ENCODE measurements at places on chromosomes 2 and 18. TPM values are rescaled to one million over a fixed set of nuclear protein-coding genes. Genes with fewer than 3 reads are reported as not detected.

Gene IL1F10
- total RNA-seq: not detected

Gene OR6B2
- total RNA-seq: not detected

Gene TEX44
- not detected for total RNA-seq

DNA sequence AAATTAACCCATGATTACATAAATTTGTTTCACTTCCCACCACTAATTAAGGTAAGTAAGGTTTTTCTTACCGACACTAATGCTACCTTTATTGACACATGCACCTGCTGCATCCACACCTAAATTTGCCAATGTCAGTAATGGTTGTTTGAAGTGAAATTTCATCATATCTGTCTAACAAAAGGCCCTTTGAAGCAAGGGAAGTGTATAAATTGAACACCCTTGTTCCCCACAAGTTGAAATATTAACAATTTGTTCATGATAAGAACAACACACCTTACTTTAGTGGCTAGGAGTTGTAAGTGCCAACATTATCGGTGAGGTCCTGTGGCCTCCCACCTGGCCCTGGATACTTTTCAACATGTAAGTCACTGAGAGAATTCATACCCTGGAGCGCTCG, 116.3 kb upstream of the CDCA7 start:
- DNase-seq: no peak

DNA sequence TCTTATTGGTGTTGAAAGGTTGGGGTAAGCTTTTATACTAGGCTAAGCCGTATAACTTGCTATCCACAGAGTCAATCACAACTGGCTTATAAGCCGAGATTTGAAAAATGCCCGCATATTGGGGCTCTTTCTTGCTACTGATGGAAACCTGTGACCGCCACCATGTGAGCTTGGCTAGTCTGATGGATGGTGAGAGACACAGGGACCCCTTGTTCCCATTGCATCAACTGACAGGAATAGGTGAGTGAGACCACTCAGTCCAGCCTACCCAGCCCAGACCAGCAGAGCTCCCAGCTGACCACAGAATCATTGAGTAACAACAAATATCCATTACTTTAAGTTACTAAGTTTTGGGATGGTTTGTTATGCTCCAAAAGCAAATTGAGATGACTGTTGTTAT, 676.4 kb upstream of the HS6ST1 start:
- no peak for DNase-seq

DNA sequence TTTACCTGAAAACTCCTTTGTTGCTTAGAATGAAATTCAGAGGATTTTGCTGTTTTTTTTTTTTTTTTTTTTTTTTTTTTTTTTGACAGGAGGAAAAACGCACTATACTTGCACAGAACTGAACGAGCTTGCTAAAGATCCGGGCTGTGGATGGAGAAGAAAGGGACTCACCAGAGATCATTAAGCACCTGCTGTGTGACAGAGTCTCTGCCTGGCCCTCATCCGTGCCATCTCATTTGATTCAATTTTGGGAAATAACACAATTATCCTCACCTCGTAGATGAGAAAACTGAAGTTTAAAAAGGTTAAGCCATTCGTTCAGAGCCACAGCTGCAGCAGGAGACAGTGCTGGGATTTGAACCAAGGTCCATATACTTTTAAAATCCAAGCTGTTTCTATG, 775.4 kb upstream of the ID2 start:
- no peak for DNase-seq

GRCh38 chr2:16248571-16249105, 308.3 kb downstream of the MYCN start:
- DNase-seq: no peak

Measured in heart right ventricle (tissue), 16 donors.